Nucleus accumbens (tissue), 56 donors: ENCODE measurements at places on chromosomes 3 and 15.

DNA sequence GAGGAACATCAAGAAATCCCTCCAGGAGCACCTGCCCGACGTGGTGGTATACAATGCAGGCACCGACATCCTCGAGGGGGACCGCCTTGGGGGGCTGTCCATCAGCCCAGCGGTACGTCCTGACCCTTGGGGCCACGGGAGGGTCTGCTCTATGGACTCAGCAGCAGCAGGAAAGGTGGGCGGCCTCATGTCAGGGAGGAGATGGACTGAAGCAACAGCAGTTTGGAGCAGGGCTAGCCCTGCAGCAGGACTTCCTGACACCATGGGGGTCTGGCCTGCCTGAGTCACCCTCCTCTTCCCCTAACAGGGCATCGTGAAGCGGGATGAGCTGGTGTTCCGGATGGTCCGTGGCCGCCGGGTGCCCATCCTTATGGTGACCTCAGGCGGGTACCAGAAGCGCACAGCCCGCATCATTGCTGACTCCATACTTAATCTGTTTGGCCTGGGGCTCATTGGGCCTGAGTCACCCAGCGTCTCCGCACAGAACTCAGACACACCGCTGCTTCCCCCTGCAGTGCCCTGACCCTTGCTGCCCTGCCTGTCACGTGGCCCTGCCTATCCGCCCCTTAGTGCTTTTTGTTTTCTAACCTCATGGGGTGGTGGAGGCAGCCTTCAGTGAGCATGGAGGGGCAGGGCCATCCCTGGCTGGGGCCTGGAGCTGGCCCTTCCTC lies 24.2 kb downstream of the HDAC11 start:
- DNase-seq, result no peak

- no peak for DNase-seq
Measured at GRCh38 chr15:33910741-33911140, 57.6 kb upstream of the CHRM5 start.

- DNase-seq, result no peak
Measured at GRCh38 chr3:23865595-23866396, 51.0 kb downstream of the NKIRAS1 start.

- no peak for DNase-seq
Measured at GRCh38 chr3:194586836-194587235, 46.4 kb downstream of the TMEM44 start.

- DNase-seq, result no peak
Measured at GRCh38 chr15:52495125-52495524, 33.6 kb downstream of the MYO5A start.

GRCh38 chr3:126355777-126356372 lies 1.3 kb downstream of the KLF15 start:
- DNase-seq, result peak; percentile 99

DNA sequence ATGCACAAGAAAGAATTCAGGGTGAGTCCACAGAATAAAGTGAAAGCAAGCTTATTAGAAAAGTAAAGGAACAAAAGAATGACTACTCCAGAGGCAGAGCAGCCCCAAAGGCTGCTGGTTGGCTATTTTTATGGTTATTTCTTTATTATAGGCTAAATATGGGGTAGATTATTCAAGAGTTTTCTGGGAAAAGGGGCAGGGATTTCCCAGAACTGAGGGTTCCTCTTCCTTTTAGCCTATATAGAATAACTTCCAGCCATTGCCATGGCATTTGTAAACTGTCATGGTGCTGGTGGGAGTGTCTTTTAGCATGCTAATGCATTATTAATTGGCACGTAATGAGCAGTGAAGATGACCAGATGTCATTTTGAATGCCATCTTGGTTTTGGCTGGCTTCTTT lies 13.6 kb downstream of the GLDN start:
- no peak for DNase-seq

DNA sequence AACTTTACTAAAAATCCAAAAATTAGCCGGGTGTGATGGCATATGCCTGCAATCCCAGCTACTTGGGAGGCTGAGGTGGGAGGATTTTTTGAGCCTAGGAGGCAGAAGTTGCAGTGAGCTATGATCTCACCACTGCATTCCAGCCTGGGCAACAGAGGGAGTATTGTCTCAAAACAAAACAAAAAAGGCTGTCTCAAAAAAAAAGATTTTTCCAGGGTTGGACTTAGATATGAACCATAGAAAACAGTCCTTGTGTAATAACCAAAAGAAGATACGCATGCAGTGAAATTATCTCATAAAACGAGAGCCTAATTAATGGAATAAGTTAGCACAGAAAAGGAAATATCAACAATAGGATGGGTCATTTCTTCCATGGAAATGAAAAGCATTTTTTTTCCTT lies 320.4 kb upstream of the RASGRP1 start:
- DNase-seq, result no peak

DNA sequence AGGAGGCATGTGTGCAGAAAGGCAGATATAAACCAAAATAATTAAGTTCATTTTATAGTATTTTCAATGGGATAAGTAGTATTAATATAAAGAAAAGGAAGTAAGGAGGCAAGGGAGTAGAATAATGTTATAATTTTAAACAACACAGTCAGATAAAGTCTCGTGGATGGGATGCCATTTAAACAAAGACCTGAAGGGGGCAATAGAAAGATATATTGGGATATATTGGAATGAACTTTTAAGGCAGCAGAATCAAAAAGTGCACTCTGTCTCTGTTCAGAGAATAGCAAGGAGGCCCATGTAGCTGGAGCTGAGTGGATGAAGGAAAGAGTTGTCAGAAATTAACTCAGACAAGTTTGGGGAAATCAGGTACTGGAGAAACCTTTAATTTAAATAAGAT lies 158.7 kb downstream of the CGGBP1 start:
- no peak for DNase-seq

- DNase-seq, result no peak
Measured at GRCh38 chr15:88663141-88663621, 24.4 kb downstream of the ISG20 start.

- DNase-seq, result no peak
Measured at GRCh38 chr3:182891364-182891763, 89.0 kb downstream of the DCUN1D1 start.

DNA sequence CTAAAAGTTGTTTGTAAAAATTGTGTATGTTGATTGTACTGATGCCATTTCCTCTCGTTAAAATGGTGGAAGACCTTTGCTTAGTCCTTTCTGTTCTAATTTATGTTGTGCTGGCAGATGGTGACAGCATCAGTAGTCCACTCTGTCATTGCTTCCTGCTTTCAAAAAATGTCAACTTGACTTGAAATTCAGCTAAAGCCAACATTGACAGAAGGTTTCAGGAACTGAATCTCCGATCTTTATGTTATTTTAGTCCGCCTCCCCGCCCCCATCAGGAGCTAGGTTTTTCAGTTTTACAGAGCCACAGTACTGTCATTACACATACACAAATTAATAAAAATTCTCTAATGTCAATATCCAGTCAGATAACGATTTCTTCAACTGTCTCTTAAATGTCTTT lies 1.5 kb downstream of the CEP63 start:
- DNase-seq, result no peak

GRCh38 chr15:63198371-63199250 lies 9.2 kb downstream of the RAB8B start:
- DNase-seq, result no peak

DNA sequence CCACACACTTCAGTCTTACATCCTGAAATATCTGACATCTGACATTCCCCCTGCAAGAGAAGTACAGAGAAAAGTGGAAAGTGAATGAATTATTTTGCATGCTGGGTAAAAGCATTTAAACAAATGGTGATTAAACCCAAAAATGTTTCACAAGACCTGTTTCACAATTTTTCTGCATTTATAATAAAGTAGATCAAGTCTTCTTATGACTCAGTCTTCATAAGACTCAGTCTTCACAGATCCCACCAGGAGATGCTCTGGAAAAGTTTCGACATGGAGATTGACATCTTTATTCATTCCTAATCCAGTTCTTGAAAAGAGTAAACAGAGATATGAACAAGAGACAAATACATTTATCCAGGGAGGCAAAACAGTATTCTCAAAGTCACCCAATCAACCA lies 13.2 kb upstream of the EDC3 start:
- DNase-seq, result no peak

DNA sequence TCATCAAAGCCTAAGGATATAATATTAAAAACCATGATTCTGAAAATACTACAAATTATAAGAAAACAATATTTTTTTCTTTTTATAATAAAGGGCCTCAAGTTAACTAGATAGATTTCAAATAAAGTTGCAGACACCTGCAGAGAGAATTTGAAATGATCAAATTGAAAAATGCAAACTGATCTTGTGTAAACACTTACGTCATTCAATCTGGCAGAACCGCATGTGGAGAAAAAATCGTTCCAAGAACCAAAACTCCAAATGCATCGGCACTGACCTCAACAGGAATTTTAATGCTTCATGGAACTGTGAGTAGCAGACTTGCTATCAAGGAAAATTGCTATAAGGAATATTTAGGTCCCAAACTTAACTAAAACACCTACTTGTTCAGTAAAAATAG lies 17.2 kb downstream of the CPA3 start:
- no peak for DNase-seq

DNA sequence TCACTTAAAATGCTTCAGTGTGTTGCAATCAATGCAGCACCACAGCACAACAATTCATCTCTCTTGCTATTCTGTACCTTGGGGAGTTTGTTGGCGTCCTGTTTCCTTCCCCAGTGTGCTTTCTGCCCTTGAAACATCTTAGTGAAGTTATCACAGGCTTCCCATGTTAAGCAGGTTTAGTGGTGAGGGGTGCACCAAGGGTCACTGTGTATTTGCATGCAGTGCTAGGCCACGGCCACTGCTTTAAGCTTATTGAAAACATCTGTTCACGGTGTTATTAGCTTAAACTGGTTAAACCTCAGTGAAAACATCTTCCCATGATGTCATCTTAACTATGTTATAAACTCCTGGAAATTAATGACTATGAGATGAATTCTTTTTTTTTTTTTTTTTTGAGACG lies 217.3 kb upstream of the GOLIM4 start:
- no peak for DNase-seq

DNA sequence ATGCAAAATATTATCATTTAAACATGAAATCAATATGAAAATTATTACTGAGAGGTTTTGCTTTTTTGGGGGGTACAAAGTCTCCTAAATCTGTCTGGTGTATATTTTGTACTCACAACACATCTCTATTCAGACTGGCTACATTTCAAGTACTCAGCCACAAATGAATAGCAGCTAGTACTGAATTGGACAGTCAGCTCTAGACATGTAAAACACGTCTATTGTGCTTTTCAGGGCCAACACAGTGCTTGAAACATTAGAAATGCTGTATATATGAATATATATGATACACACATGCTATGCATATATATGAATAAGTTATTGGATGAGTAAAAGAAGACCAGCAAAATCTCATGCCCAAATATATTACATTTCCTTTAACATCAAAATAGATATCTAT lies 103.8 kb upstream of the CFAP20DC start:
- DNase-seq, result no peak

DNA sequence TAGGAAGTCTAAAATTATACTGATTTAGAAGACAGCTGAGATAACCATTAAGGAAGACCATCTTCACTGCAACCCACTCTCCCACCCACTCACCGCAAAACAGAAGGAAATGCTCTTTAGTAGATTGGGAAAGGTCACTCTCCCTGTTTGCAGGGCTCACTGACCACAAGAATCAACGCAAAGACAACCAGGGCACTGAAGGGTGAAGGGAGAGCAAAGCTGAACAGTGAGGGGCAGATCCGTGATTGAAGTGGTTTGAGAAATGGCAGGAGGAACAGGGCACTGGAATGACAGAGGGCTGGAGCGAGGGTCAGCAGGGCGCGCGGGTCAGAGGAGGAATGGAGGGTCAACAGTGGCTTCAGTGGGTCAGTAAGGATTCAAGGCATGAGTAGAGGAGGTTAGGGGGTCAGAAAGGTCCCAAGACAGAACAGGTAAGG lies 520 bp downstream of the MESD start:
- no peak for DNase-seq

DNA sequence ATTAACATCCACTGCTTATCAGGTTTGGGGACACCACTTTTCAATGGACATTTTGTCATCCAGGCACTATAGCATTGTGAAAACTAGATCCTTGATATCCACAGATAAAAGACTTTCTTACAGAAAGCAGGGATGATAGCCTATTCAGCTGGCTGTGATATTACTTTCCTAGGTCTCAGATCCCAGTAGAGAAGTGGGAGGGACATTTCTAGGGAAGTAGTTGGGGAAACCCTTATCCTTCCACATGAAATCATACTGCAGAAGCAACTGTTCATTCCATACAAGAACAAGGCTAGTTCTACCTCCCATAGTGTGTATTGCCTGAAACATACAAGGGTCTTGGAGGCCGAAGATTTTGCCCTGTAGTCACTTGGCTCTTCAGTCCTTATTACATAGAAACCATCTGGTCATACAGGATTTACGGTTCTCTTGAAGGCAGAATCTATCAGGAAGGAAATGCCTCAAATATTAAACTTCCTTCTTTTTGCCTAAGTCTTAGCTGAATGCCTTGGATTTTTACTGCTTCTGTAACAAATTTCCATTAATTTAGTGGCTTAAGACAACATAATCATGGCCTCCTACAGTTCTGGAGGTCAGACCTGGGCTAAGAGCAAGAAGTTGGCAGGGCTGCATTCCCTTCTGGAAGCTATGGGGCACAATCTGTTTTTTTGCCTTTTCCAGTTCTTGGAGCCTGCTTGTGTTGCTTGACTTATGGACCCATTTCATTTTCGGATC lies 119.4 kb downstream of the ECT2 start:
- no peak for DNase-seq

DNA sequence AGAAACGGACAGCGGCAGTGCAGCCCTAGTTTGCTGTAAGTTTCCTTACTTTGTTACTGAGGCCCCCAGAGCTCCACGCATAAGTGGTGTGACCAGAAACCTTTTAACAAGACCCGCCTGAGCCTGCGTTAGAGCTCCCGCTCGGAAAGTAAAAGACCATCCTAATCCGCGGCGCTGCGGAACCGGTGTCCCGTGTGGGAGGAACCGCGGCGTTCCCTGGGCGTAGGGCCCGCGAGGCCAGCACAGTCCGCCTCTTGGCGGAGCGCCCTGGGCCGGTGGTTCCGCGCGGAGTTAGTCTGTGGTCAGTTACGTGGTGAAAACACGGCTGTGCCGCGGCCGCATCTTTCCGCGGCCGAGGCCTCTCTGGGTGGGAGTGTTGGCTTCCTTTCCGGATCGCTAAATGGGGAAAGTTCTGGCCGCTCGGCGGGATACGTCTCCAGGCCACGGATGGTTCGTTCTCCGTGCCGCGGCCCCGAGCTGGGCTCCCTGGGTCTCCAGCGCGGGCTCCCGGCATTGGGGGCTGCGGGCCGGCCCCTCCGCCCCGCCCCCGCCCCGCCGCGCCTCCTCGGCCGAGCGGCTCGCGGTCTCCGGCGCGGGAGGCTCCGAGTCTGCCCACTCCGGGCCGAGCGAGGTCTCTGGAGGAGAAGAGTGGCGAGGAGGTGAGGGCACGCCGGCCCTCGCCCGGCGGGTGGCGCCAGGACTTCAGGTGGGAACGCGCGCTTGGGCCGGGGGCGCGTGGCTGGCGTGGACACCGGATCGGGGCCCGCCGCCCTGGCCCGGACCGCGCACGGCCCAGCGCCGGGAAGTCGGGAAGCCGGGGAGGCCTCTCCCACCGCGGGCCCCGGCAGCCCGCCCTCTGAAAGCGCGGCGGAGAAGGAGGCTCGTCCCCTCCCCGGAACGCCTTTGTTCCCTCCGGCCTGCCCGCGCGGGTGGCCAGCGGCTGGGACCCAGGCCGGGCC lies 754 bp downstream of the B3GNT5 start:
- no peak for DNase-seq

GRCh38 chr3:197367081-197367780 lies 68.8 kb upstream of the DLG1 start:
- no peak for DNase-seq
